Jurkat, Clone E6-1 (cell line): ENCODE measurements at places on chromosomes 16 and 17.

- DNase-seq: no peak
These were observed 16.7 kb downstream of the SOCS3 start for GRCh38 chr17:78343187-78343542.

- no peak for DNase-seq
These were observed 45.5 kb upstream of the CDC42EP4 start for GRCh38 chr17:73357318-73357717.

GRCh38 chr17:28551421-28552175 is 826 bp downstream of the UNC119 start:
- DNase-seq: no peak

GRCh38 chr17:10741416-10742135 is 11.8 kb upstream of the TMEM220 start:
- no peak for DNase-seq

DNA sequence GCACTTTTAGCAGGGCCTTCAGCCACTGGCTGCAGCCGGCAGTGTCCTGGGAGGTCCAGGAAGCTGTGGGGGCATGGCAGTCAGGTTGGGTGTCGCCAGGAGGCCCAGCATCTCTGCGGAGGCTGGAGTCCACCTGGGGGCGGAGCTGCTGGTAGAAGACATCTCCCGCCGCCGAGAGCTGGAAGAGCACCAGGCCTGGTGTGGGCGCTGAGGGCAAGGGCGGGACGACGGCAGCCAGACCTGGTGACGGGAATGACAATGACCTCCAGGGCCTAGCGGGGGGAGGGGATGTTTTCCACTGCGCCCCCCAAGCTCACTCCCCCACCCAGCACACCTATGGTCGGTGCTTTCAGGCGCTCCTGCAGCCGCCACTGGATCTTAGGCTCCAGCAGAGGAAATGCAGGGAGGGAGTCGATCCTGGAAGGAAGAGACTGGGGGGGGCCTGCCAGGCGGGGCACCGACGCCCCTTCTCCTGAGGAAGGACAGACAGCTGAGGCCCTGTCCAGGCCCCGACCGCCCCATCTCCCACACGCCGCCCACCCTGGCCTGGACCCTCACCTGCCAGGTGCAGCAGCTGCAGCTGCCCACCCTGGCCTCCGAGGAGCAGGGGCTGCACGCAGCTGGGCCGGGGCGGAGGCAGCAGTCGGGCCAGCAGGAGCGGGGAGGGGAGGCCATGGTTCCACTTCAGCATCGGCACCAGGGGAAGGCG is 7.1 kb downstream of the TAF1C start:
- DNase-seq: no peak

DNA sequence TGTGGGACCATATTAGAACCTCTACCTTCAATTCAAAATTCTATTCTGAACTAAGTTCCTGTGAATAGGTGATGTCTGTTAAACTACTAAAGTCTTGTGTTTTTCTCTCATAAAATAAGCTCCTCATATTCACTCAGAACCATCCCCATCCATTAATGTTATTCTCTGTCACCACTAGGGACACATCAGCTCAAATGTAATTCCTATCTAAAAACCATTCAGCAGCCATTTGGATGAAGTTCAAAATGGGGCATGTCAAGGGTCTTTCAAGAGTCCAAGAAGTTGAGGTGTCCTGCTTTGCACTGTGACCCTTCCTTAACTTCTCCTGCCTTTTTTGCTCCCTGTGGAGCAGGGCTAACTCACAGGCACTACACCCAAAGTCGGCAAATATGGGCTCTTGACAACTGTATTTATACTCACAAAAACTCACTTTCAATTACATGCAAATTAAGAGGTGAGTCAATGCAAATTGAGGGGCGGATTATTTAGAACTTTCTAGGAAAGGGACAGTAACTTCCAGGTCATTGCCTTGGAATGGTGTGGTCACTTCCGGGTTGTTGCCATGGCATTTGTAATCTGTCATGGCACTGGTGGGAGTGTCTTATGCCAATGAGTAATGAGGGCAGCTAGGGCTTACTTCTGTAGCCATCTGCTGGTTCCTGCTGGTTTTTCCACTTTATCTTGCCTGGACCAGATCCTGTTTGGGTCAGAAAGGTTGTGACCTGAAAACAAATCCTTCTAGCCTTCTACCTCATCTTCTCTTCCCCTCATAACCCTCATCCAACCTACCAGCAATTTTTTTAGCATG is 128.2 kb upstream of the COX10 start:
- no peak for DNase-seq

DNA sequence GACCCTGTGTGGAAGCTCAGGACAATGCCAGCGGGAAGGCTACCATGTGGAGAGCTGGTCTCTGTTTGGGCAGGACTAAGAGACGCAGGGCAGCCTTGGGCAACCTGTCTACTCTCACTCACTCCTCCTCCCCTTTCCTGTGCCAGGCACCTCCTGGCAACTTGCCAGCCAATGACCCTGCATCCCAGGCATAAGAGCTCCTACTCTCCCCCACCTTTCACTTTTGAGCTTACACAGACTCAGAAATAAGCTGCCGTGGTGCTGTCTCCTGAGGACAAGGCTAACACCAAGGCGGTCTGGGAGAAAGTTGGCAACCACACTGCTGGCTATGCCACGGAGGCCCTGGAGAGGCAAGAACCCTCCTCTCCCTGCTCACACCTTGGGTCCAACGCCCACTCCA is 2.6 kb downstream of the HBM start:
- DNase-seq: no peak

GRCh38 chr17:66833201-66833600 is 1.7 kb upstream of the CACNG5 start:
- no peak for DNase-seq

DNA sequence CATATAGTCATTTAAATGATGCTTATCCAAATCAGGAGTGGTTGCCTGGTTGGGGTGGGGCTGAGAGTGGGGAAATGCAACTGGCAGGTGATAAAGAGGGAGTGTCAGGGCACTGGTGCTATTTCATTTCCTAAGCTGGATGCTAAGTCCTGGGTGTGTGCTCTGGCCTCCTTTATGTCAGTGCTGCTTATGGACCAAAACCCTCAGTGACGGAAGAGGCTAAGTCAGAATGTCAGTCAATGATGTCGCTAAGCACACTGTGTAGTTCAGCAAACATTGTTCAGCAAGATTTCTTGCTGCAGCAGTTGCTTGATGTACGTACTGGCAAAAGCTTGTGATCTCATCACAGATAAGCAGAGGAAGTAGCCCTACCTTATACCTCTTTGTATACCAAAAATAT is 16.4 kb upstream of the FLCN start:
- no peak for DNase-seq

- DNase-seq: no peak
These were observed 5.1 kb upstream of the FDXR start for GRCh38 chr17:74877592-74878548.

DNA sequence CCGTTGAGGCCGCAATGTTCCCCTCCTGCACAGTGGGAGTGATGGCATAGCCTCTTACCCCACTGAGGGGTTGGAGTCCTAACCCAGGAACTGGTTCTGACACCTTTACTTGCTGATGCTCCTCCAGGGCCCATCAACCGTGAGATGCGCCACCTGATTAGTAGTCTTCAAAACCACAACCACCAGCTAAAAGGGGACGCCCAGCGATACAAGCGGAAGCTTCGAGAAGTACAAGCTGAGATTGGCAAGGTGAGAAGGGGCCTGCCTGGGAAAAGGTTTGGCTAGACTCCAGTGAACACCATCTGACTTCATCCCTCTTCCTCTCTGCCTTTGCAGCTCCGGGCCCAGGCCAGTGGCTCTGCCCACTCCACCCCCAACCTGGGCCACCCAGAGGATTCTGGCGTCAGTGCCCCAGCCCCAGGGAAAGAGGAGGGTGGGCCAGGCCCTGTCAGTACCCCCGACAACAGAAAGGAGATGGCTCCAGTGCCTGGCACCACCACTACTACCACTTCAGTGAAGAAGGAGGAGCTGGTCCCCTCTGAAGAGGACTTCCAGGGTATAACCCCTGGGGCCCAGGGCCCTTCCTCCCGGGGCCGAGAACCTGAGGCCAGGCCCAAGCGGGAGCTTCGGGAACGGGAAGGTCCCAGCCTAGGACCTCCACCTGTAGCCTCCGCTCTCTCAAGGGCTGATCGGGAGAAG is 5.8 kb downstream of the RNF40 start:
- no peak for DNase-seq

GRCh38 chr17:62859146-62859545 is 51.0 kb upstream of the MARCHF10 start:
- no peak for DNase-seq

DNA sequence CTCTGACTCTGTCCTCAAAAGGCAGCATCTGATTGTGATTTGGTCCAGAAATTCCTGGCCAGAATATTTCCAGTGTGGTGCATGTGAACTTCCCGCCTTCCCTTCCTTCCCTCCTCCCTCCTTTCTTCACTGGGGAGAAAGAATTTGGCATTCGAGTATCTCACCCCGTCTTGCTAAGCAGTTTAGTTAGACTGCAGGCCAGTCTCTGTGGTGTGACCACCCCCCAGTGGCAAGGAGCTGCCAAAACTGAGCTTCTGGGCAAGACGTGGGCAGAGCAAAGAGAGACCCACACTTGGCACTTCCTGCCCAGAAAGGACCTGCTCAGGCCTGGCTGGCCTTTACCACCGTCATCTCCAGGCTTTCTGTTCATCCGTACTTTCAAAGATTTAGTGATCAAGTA is 36.4 kb downstream of the SNX20 start:
- no peak for DNase-seq

GRCh38 chr17:75348386-75349012 is 57.0 kb downstream of the GRB2 start:
- DNase-seq: no peak

DNA sequence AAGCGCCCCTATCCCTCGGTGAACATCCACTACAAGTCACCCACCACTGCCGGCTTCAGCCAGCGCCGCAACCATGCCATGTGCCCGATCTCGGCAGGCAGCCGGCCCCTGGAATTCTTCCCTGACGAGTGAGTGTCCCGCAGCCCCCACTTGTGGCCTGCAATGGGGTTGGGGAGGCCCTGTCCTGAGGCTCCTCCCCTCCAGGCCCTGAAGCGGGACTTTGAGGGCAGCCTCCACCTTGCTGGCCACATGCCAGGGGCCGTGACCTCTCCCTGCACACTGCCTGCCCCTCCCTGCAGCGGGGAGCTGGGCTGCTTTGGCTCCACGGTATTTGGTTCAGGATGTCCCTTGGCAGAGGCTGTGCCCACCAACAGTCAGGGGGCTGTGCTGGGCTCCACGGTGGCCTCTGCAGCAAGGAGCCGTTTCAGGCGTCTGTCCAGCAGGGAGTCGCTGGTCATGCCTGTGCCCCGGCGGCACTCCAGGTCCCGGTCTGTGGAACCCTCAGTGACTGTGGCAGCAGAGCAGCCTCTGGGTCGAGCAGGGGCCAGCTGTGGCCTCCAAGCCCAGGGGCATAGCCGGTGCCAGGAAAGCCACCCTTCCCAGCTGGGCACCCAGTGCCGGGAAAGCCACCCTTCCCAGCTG is 8.3 kb downstream of the NME3 start:
- DNase-seq: no peak

- DNase-seq: no peak
These were observed 13.9 kb upstream of the CYTH1 start for GRCh38 chr17:78795861-78796516.

- no peak for DNase-seq
These were observed 33.4 kb upstream of the CLEC18A start for GRCh38 chr16:69917739-69918138.

DNA sequence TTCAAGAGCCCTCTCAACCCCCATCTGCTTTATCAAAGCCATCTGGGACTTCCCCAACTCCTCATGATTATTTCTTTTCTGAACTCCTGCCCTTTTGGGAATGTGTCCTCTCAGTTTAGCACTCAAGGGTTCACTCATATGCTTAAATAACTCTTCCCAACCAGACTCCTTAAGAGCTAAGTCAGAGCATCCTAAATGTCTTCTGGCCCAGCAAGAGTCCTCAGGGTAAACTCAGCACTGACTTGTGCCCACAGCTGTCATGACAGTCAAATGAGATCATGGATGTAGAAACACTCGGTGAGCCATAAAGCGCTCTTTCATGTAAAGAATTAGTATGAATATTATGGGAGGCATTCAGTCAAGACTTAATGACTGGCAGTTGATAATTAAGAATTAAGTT is 85.9 kb downstream of the TEX14 start:
- DNase-seq: no peak

GRCh38 chr17:73365301-73365874 is 53.6 kb upstream of the CDC42EP4 start:
- no peak for DNase-seq

DNA sequence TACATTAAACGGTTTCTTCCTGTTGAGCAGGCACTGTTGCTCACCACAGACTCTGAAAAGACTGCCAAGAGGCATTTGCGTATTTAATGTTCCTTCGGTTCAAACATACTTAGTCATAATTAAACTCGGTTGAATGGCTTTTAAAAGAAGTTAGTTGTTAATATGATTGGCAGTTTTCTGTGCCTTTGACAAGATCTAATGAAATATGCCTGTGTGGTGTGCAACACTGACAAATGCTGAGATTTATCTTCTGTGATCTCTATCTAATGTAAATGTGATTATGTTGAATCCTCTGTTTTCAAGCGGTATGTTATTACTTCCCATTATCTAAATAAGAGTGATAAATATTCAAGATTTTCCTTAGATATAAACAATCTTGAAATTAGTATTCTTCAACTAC is 1046.6 kb downstream of the CDH8 start:
- DNase-seq: no peak

DNA sequence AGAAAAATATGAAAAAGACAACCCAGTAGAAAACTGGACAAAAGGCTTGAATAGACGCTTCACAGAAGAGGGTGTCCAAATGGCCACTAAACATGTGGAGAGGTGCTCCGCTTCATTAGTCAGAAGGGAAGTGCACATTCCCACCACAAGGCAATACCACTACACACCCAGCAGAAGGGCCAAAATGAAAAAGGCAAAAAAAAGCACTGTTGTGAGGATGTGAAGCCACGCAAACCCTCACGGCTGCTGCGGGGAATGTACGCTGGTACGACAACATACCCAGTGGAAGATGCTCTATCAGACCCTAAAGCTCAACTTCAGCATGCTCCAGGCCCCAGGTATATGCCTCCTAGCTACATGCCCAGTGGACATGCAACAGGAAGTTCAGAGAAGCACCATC is 17.0 kb downstream of the PIK3R5 start:
- DNase-seq: no peak

DNA sequence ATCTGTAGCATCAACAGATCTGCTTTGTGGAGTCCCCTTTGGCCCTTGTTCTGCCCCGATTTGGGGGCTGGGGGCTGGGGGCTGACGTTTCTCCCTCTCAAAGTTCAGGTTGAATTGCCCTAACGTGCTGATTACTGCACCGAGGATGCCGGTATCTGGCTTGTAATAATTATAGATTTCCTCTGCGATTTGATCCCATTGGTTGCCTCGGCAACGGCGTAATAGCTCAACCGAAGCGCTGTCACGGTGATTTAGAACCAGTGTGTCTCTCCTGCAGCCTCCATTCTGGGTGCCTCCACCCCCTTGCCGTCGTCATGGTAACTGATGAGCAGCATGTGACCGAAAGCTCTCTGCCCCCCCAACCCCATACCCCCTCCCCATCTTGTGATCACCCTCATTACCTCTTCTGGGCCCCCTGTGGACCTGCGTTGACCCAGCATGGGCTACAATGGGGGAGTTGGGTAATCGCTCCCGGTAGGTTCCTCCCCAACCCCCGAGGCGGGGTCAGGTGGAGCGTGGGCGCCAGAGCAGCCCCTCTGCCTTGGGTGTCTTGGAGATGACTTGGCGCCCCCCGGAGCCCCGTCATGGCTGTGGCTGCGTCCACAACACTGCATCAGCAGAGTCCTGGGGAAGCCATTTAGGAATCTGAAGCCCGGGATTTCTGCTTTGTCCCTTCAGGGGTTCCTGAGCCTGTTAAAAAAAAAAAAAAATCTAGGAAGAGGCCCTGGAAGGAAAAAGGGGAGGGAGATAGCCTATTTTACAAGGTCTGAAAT is 38.4 kb downstream of the ABAT start:
- no peak for DNase-seq

GRCh38 chr17:3558603-3559269 is 1.1 kb upstream of the TRPV3 start:
- no peak for DNase-seq
